COR-L47 (cell line): ENCODE measurements at places on chromosomes 4 and X.
A peak's percentile ranks its signal among the peaks of the same experiment; 100 is the strongest.

GRCh38 chr4:29726938-29727337 is 993.2 kb upstream of the PCDH7 start:
- DNase-seq, result no peak

- DNase-seq, result no peak
Measured at GRCh38 chr4:47499700-47500099, 14.6 kb downstream of the ATP10D start.

GRCh38 chr4:94728056-94728766 is 29.5 kb upstream of the BMPR1B start:
- DNase-seq, result no peak

DNA sequence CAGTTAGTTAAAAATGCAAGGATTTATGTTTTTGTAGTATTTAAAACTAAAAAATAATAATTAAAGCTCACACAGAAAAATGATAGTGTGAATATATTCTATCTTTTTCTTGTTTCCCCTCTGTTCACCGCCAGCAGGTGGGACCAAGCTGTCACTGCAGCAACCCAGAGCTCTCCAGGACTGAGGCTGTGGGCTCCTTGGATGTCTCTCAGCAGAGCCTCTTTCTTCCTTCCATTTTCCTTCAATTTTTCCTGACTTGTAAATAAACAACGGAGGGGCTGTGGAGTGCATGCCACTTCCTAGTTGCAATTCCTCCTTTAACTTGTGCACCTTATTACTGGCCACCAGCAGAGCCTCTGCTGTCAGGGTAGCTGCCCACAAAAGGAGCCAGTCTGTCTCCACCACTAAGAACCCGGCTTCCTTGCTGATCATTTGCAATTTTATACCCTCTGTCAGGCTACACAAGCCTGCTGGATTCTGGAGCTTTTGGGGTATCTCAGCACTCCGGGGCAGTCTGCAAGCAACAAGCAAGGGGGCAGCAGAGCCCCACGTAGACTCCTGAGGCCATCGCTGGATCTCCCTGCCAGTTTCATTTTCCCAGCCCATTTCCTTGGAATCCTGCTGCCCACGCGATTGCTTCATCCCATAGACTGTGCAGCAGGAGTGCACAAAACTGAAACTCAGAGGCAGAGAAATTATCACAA is 1467.4 kb downstream of the C4orf33 start:
- DNase-seq, result peak; percentile 38

- DNase-seq, result no peak
Measured at GRCh38 chr4:23932186-23932585, 42.3 kb upstream of the PPARGC1A start.

DNA sequence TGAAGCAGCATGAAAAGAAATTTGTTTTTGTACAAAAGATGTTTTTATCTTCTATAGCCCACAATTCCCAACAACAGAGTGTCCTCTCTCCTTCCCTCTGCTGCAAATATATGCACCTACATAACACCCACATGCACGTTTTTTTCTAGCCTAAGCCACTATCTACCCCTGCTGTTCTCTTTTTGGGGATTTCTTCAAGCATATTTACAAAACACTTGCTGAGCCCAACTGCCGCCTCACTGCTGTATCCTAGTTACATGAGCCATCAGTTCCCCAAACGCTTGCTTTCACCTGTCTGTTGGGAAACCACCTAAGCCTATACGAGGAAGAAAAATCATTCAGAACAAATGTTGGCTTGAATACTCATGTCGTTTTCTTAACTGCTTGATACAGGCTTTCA is 127.2 kb downstream of the CHRNA9 start:
- peak; percentile 59 for DNase-seq

DNA sequence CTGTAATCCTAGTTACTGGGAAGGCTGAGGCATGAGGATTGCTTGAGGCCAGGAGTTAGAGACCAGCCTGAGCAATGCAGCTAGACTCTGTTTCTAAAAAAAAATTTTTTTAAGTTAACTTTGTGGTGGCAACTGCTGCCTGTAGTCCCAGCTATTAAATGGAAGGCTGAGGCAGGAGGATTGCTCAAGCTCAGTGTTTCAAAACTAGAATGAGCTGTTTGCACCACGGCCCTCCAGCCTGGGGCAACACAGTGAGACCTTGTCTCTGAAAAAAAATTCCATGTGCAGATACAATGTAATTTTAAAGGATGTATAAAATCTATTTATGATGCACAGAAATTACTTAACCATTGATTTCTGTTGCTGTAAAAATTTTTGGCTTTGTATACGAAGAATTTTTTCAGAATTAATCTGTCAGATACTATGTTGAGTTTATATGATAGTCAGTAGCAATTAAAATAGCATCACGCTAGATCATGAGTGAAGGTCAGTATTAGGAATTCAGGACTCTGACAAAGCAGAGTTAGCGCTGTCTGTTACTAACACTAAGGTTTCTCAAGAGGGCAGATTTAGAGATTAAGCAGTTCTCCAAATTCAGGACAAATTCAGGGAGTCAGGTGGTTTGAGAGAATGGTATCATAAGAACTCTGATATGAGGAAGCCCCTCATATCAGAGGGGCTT is 8.3 kb upstream of the AGA start:
- DNase-seq, result no peak

DNA sequence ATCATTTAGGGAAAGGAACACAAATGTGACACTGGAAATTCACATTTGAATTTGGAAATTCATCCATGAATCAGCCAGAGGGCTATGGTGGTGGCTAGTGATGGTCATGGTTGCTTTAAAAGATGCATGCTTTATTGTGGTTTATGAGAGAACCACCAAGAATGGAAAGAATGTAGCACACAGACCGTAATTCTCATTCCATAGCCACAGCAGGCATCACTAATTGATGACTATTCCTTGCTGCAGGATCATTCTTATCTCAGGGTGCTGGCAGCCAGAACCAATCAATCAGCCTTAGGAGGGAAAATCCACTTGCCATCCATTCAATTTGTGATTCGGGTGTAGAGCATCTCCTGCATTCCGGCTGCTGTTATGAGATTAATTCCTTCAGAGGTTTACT is 115.6 kb downstream of the DHRSX start:
- no peak for DNase-seq

GRCh38 chr4:1255699-1256098 is 6.8 kb upstream of the CTBP1 start:
- no peak for DNase-seq
